Psoas muscle (tissue), 8 donors: ENCODE measurements at places on chromosomes 4 and X.

GRCh38 chrX:19569121-19569805 is 54.0 kb upstream of the MAP3K15 start:
- no peaks in the 10 kb centered on the region for H3K36me3 ChIP-seq
- peak overlapping the region; percentile 52 for H3K27ac ChIP-seq
- peaks cover 6% of the 10 kb centered on the region for H3K4me1 ChIP-seq
- H3K27me3 ChIP-seq, result peaks cover 5% of the 10 kb centered on the region
- peak; percentile 58 for DNase-seq
- H3K4me3 ChIP-seq, result no peak overlapping the region

DNA sequence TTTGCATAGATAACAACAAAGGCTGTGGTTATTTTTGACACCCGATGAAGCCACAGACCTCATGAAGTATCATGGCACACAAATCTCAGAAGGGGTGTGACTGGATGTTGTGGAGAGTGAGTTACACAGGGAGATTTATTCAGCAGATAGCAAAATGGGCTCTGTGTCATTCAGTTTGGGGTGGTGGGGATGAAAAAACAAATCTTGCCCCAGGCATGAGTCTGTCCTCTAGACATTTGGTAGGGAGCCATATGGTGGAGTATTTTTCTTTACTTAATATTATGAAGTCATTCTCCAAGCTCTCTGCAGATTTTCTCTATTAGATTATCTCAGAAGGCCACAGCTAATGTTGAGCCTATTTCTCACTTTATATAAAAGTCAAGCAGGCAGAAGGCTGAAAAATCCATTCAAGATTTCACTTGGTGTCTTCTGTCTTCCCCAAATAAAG is 277.1 kb upstream of the TENM3 start:
- H3K27me3 ChIP-seq, result no peaks in the 10 kb centered on the region
- H3K4me3 ChIP-seq, result no peak overlapping the region
- H3K27ac ChIP-seq, result no peak overlapping the region
- DNase-seq, result no peak
- H3K36me3 ChIP-seq, result no peaks in the 10 kb centered on the region
- H3K4me1 ChIP-seq, result no peaks in the 10 kb centered on the region

DNA sequence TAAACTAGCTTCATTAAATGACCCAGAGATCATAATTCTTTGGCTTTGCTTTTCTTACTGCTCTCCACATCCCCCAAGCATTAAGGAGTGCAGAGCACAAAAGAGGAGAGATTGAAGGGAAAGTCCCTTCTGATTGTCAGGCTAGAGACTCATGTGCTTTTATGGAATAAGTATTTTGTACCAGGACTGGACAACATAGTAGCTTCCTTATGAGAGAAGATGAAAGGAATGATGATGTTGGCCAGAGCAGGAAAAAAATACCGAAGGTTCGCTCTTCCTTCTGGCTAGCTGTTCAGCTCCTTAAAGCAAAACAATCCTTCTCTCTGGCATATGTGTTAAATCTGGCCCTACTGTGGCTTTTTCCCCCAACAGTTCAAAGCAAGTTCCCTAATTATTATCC is 53.1 kb downstream of the HOPX start:
- H3K27ac ChIP-seq, result no peak overlapping the region
- DNase-seq, result no peak
- H3K36me3 ChIP-seq, result no peaks in the 10 kb centered on the region

DNA sequence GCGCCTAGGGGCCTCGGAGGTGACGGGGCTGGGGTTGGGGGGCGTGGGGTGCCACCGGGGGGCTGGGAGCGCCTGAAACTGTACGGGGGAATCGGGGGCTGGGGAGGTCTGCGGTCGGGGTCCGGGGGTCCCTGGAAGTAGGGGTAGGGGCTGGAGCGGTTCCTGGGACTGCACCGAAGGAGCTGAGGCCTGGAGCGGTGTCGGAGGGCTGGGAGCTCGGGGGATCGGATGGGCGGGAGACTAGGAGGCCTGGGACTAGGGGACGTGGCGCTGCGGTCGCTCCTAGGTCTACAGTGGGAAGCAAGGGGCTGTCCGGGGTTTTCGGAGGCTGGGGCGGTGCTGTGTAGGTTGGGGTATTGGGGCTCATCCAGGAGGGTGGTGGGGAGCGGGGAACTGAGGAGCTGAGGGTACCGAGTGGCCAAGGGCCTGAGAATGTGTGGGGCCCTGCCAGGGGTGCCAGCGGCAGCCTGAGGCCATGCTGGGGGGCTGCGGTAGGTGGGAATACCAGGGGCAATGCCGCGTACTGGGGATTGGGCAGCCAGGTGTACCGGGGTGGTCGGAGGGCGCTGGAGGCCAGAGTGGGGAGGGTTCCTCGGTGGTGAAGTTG is 562 bp downstream of the AKAP17A start:
- H3K27me3 ChIP-seq, result no peaks in the 10 kb centered on the region
- H3K36me3 ChIP-seq, result no peaks in the 10 kb centered on the region
- peak overlapping the region; percentile 88 for H3K27ac ChIP-seq
- peak overlapping the region; percentile 77 for H3K4me3 ChIP-seq
- peaks cover 12% of the 10 kb centered on the region for H3K4me1 ChIP-seq

GRCh38 chrX:48617542-48618340 is 20.4 kb downstream of the WDR13 start:
- H3K4me3 ChIP-seq, result no peak overlapping the region
- no peaks in the 10 kb centered on the region for H3K4me1 ChIP-seq
- H3K36me3 ChIP-seq, result no peaks in the 10 kb centered on the region
- no peak overlapping the region for H3K27ac ChIP-seq
- no peak for DNase-seq

- no peak overlapping the region for H3K4me3 ChIP-seq
- DNase-seq, result no peak
- H3K27ac ChIP-seq, result no peak overlapping the region
- no peaks in the 10 kb centered on the region for H3K27me3 ChIP-seq
- H3K4me1 ChIP-seq, result no peaks in the 10 kb centered on the region
Measured at GRCh38 chrX:68822641-68823410, 6.0 kb upstream of the EFNB1 start.

GRCh38 chr4:78707793-78708192 is 68.4 kb upstream of the BMP2K start:
- no peaks in the 10 kb centered on the region for H3K36me3 ChIP-seq
- H3K27me3 ChIP-seq, result no peaks in the 10 kb centered on the region
- H3K4me3 ChIP-seq, result no peak overlapping the region
- no peak overlapping the region for H3K27ac ChIP-seq
- DNase-seq, result no peak

DNA sequence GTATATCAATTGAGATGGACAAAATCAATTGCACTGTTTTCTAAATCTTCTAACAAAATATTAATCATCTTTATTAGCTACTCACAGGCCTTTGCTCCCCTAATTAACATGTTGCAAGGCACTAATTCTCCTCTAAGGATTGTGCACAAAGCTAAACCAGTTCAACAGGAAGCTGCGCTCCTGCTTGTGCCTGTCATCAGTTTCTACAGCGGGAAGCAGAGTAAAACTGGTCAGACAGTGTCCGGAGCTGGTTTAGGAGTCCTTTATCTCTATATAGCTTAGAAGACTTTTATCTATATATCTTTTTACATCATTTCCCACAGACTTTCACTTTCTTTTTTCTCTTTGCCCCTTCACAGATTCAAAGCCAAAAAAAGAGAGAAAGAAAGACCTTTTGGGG is 79.1 kb downstream of the ELOVL6 start:
- H3K27ac ChIP-seq, result no peak overlapping the region
- H3K4me3 ChIP-seq, result no peak overlapping the region
- no peaks in the 10 kb centered on the region for H3K4me1 ChIP-seq
- DNase-seq, result no peak
- no peaks in the 10 kb centered on the region for H3K36me3 ChIP-seq

- no peaks in the 10 kb centered on the region for H3K4me1 ChIP-seq
- H3K27me3 ChIP-seq, result peaks cover 19% of the 10 kb centered on the region
- H3K27ac ChIP-seq, result no peak overlapping the region
- no peak for DNase-seq
- peak overlapping the region; percentile 69 for H3K4me3 ChIP-seq
- H3K36me3 ChIP-seq, result no peaks in the 10 kb centered on the region
Measured at GRCh38 chr4:113978561-113979147, 793 bp downstream of the ARSJ start.
